ENCODE measurements at places on chromosomes 4 and X.

GRCh38 chr4:89674876-89675459 is 162.0 kb downstream of the SNCA start:
- DNase-seq = no peak

DNA sequence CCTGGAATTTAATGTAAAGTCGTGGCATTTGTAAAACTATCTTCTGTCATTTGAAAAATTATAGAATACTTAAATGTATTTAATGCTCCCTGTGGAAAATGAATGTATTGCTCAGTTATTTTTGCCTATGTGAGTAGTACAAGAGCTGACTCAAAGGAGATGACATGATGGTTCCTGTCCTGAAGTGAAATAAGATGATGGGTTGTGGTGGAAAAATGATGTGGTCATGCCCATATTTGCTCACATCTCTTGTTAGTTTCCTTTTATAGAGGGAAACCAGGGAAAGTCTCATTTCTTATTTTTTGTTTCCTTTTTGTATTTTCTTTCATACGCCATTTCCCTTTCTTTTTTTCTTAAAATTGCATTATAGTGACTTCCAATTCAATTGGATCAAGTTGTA is 23.7 kb downstream of the PLS3 start:
- no peak for DNase-seq

DNA sequence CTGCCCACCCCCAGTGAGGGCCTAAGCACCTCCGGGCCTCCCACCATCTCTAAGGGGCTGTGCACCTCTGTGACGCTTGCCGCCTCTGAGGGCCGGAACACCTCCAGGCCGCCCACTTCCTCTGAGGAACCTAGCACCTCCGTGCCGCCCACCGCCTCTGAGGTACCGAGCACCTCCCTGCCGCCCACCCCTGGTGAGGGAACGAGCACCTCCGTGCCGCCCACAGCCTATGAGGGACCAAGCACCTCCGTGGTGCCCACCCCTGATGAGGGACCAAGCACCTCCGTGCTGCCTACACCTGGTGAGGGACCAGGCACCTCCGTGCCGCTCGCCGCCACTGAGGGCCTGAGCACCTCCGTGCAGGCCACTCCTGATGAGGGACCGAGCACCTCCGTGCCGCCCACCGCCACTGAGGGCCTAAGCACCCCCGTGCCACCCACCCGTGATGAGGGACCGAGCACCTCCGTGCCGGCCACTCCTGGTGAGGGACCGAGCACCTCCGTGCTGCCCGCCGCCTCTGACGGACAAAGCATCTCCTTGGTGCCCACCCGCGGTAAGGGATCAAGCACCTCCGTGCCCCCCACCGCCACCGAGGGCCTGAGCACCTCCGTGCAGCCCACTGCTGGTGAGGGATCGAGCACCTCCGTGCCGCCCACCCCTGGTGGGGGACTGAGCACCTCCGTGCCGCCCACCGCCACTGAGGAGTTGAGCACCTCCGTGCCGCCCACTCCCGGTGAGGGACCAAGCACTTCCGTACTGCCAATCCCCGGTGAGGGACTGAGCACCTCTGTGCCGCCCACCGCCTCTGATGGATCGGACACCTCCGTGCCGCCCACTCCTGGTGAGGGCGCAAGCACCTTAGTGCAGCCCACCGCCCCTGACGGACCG is 977 bp downstream of the MAGEE1 start:
- peak; percentile 3 for DNase-seq

GRCh38 chr4:27101561-27101960 is 240.9 kb downstream of the STIM2 start:
- DNase-seq = no peak

DNA sequence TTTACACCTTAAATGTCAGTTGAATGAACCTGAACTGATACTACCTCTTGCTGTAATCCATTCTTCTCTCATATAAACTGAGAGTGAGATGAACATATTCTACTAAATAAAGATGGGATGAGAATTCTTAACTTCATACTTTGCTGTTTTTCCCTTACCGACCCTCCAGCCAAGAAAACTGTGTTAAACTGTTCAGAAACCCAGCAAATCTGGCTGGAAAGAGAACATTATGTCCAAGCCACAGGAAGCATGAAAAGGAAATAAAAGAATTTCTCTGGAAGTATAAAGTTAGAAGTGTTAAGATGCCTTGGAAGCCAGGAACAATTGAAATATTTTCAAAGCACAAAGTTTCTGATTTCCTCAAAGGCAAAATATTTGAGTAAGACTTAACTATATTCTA is 22.9 kb downstream of the NPY1R start:
- DNase-seq = no peak

DNA sequence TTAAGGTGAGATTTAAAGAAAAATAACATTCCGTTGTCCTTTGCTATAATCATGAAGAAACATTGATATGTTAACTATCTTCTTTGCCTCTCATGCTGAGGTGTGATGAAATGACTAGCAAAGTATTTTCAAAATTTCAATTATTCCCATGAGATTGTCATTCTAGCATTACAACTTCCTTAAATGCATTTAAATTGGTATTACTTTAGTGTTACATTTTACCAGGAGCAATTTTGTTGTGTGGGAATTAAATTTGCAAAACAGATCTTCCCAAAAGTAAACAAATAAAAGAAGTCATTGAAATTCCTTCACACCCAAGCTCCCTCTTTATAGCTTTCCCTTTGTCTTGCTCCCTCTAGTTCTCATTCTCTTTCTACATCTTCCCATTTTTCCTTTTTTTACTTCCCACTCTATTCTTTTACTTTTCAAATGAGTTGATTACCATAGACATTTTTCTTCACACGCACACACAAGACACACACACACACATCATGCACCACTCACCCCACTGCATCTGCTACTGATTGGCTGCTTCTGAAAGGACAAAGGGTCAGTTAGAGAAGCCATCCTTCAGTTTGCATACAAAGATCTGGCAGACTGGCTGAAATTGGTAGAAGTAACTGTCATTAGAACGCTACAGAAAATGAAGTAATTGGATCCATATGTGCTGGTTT is 10.0 kb upstream of the APELA start:
- DNase-seq = no peak

- peak; percentile 45 for DNase-seq
Observed at GRCh38 chr4:142846108-142846728, at the start of gene INPP4B. Gene INPP4B, minus strand, starts transcription at chr4:142846301.

- DNase-seq = no peak
Observed at GRCh38 chr4:75477201-75477600, 37.0 kb downstream of the RCHY1 start.

GRCh38 chrX:129520151-129520550 is 3.1 kb downstream of the SMARCA1 start:
- no peak for DNase-seq

GRCh38 chr4:102592256-102592655 is 91.1 kb downstream of the NFKB1 start:
- DNase-seq = no peak

- DNase-seq = no peak
Observed at GRCh38 chrX:98331407-98331806, 1447.7 kb downstream of the RPA4 start.

DNA sequence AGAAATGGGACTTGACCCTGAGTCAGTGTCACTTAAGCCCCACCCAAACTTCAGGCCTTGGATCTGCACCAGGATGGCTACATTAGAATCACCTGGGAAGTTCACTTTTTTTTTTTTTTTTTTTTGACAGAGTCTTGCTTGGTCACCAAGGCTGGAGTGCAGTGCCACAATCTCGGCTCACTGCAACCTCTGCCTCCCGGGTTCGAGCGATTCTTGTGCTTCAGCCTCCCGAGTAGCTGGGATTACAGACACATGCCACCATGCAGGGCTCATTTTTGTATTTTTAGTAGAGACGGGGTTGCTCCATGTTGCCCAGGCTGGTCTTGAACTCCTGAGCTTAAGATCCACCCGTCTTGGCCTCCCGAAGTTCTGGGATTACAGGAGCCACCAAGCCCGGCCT is 3.0 kb downstream of the NCBP2L start:
- no peak for DNase-seq

- DNase-seq = no peak
Observed at GRCh38 chr4:101259876-101260275, 87.5 kb downstream of the PPP3CA start.

- no peak for DNase-seq
Observed at GRCh38 chr4:158316264-158316663, 106.0 kb downstream of the TMEM144 start.

GRCh38 chr4:90025248-90025647 is 101.9 kb upstream of the CCSER1 start:
- DNase-seq = peak; percentile 48

DNA sequence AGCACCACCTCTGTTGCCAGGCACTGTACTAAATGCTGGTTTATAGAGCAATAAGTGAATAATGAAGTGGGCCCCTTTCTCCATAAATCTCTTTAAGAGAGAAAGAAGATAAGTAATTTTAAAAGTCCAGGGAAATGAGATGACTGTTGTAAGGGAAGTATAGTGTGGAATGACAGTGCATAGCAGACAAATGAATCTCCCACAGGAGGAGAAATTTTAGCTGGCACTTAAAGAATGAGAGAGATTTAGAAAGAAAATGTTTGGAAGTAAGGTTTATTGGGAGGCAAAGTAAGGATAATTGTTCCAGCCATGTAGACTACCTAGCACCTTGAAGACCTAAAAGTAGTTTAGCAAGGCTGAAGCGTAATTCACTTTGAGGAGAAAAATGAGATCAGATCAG is 1081.1 kb upstream of the PABPC4L start:
- DNase-seq = no peak

DNA sequence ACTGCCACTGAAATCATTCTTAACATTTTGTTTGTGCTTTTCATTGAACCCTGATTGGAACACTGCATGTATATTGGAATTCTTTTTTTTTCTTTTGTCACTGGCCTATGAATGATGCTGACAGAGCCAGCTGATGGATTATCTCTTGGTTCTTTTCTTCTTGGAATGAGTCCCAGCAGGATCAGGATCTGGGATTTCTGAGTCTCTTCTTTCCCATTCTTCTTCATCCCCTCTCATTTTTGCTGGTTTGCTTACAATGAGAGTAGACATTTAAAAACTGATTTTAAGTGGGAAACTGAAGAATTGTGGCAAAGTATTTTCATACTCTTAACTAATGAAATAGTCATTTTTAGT is 9.0 kb downstream of the DCUN1D4 start:
- no peak for DNase-seq

GRCh38 chr4:1022739-1023066 is 11.3 kb downstream of the FGFRL1 start:
- DNase-seq = no peak

DNA sequence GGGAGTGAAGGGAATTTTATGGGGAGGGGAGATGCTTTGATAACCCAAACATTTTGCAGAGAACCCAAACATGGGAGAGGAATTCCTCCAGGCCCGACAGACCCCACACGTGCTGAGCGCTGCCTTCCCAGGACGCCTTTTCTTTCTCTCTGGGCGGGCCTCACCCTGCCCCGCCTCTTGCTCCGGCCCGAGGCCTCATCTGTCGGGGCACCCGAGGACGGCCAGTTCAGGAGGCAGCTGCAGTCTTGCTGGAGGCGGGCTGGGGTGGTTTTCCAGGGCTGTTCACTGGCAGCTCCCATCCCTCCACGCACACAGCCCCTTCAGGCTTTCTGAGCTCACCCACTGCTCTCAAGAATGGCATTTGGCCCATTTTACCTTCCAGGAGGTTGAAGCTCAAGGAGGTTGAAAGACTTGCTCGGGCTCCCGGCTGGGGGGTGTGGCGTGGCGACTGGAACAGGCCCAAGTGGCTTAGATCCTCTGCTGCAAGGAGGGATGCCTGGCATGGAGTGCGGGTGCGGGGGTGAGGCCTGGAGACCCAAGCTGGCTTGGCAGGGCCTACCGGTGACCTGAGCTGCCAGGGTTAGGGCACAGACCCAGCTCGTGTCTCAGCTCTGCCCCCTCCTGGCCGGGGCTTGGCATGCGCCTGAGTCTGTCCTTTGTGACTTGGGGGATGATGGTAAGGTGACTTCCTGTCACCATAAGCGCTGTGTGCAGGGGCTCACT is 99.2 kb downstream of the PSAPL1 start:
- DNase-seq = no peak

DNA sequence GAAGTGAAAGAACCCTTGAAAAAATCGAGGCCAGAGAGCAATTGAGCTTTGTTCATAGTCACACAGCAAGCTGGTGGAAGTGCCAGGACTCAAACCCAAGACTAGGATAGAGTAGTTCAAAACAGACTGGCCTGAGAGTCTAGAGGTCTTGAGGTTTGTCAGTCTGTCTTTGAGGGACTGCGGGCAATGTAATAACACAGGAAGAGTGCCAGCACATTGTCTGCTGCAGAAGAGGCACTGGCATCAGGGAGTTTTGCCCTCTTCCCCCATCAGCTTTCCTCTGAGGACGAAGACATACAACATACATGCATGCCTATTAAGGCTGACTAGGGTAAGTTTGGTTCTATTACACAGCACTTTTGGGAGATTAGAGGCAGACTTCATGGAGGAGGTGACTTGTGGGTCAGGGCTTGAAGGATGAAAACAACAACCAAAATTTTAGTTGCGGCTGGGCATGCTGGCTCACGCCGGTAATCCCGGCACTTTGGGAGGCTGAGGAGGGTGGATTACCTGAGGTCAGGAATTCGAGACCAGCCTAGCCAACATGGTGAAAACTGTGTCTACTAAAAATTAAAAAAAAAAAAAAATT is 64.1 kb upstream of the LAS1L start:
- DNase-seq = no peak

DNA sequence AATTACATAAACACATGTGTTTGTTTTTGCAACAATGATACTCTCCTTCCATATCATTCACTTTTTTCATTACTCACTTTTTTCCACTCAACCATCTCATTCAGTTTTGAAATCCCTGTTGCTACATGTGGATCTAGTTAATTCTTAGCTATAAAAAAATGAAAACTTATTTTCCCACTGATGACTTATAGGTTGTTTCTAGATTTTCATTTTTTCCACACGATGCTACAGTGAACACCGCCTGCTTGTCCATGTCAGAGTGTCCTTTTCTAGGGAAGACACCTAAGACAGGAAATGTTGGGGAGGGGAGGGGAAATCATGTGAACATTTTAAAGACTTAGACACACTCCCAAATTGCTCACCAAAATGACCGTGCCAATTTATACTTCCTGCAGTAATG is 70.2 kb downstream of the SUPT20HL2 start:
- no peak for DNase-seq

DNA sequence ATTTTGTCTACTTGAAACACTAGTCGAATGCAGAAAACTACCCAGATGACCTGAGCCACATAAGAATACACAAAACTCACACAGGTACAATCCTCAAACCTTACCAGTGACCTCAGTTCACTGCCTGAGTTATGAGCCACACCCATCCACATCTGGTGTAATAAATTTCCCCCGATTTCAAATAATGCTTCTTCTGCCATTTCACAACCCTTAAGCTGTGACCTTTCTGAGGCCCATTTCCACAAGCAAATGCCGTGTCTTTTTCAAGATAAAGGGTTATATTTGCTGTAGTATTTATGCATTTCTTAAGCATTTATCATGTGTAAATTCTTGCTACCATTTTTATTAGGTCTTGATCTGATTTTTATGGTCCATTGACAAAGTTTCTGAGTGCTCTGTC is 1.8 kb upstream of the ARHGEF38 start:
- no peak for DNase-seq

Measured in SK-N-DZ (cell line).